ENCODE measurements at places on chromosomes 5 and 9.

DNA sequence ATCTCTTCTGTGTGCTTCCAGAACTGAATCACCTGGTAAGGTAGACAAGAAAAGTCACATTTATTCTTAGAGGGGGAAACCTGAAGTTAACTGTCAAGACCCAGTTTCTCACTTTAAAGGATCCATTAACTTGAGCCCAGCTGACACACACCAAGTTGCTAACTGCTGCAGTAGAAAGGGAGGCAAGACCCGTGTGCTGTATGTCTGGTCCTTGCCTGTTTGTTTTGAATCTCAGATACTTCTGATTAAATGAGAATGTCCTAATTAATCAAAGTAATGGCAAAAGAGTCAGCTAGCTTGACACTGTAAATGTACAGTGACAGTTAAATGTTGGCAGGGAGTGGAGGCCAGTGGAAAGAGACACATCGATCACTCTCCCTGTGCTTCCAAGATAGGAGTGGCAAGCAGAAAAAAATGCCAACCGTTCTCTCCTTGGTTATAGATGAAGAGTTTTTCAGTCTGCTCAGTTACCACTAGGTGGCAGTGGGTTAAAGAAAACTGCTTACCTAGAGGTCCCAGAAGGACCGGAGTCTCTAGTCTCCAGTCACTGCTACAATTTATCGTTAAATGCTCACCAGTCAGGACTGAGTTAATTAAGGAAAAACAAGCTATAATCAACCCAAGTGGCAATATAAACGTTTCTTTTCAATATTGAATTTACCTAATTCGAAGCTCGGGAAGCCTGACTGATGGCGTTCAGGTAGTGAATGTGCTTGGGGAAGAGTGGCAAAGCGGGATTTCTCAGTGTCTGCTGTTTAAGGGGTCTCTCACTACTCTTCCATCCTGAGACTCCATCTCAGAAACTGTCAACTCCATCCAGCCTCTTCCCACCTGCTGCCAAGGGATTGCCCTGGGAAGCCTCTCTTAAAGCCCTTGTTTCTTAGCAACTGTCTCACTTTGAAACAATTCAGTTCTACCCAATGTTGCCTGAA lies 18.4 kb downstream of the LSM11 start:
- no peaks in the 10 kb centered on the region for H3K4me1 ChIP-seq
- H3K27me3 ChIP-seq: no peaks in the 10 kb centered on the region
- H3K4me3 ChIP-seq: no peak overlapping the region

GRCh38 chr5:96297867-96298266 lies 135.2 kb downstream of the PCSK1 start:
- peaks cover 10% of the 10 kb centered on the region for H3K4me1 ChIP-seq
- no peak for DNase-seq
- H3K27ac ChIP-seq: no peak overlapping the region
- no peaks in the 10 kb centered on the region for H3K27me3 ChIP-seq
- H3K4me3 ChIP-seq: no peak overlapping the region

- H3K27ac ChIP-seq: no peak overlapping the region
- H3K36me3 ChIP-seq: no peaks in the 10 kb centered on the region
- H3K4me1 ChIP-seq: peaks cover 23% of the 10 kb centered on the region
- H3K4me3 ChIP-seq: no peak overlapping the region
- H3K27me3 ChIP-seq: no peaks in the 10 kb centered on the region
These were observed 179.8 kb downstream of the FGF1 start for GRCh38 chr5:142506046-142506445.

GRCh38 chr5:177309351-177310191 lies 2.1 kb downstream of the MXD3 start:
- H3K27ac ChIP-seq: peak overlapping the region; percentile 84
- H3K4me3 ChIP-seq: peak overlapping the region; percentile 62
- peaks cover 5% of the 10 kb centered on the region for H3K36me3 ChIP-seq

DNA sequence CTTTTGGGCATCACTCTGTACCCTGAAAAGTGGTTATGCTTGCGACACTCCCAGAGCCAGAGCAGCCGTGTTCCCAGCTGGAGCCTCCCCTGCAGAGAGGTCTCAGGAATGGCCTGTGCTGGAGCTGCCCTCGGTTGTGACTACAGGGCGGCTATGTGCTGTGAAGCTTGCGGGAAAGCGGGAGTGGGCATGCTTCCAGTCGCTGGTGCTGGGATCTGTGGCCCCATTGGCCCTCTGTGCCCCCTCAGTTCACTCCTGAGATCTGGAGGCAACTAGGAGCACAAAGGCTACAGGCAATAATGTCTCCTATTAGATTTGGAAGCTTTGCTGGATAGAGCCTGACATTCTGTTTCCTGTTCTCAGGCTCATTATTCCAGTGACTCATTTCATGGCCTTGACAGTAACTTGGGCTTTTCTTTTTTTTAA lies 56.9 kb downstream of the GPR107 start:
- H3K36me3 ChIP-seq: peaks cover 14% of the 10 kb centered on the region
- H3K27ac ChIP-seq: peak overlapping the region; percentile 29
- no peaks in the 10 kb centered on the region for H3K27me3 ChIP-seq

DNA sequence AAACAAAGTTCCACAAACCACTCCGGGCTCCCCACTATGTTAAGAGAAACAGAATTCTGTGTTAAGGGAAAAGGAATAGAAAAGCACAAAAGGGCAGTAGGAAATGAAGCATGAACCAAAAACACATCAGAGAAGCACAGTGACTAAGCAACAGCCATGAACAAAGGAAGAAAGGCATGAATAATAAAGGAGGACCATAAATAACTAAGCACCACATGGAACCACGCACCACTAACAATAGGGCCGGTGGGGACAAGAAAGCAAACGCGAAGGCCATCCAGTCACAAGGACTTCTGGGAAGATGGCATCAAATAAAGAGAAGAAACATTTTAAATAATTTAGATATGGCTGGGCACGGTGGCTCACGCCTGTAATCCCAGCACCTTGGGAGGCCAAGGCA lies 18.0 kb downstream of the PRUNE2 start:
- no peak overlapping the region for H3K4me3 ChIP-seq
- no peak overlapping the region for H3K27ac ChIP-seq
- no peak for DNase-seq
- H3K4me1 ChIP-seq: no peaks in the 10 kb centered on the region

Data from progenitor cell of endocrine pancreas (in vitro differentiated cells).